ENCODE measurements at places on chromosomes 7 and 10.
A peak's percentile ranks its signal among the peaks of the same experiment; 100 is the strongest.

DNA sequence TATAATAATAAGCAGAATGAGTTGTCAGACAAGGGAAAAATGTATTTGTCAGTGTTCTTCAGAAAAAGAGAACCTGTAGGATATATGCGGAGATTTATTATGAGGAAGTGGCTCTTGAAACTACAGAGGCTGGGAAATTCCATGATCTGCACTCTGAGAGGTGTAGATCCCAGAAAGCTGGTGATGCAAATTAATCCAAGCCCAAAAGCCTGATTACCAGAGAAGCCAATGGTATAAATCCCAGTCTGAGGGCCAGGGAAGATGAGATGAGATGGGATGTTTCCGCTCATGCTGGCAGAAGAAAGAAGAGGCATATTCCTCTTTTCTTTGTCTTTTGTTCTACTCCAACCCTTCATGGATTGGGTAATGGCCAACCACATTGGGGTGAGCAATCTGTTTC lies 732.8 kb upstream of the IGFBP3 start:
- no peak for DNase-seq

DNA sequence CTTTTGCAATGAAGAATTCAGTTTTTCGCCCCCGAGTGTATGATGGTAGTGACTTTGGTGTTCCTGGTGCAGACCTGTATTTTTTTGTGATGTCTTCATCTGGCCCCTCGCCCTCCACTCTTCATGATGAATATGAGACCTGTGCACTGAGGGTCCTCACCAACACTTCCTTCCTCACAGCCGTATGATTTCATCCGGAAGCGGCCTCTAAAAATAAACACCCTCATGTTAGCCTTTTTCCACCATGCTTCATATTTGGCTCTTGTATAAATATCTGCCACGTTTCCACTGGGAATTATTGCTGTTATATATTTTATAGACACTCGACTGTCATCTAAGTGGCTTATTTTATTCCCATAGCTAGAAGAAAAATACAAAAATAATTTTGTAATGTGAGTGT lies 160.4 kb downstream of the MGMT start:
- no peak for DNase-seq

GRCh38 chr7:138814816-138815332 lies 16.9 kb upstream of the ATP6V0A4 start:
- DNase-seq = no peak

DNA sequence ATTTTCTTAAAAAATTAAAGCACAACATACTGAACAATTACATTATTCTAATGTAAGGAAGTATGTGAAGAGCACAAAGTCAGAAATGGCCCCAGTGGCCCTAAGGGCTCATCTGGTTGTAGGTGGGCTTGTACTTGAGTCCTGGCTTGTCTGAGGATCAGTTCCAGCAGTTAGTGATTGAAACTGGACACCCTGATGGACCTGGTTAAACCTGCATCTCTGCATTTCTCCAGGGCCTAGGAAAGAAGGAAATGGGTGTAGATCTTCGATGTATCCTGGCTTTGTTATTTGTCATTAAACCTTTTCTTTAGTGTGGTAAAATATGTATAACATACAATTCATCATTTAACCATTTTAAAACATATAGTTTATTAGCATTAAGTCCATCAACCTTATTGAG lies 9.7 kb upstream of the AKR1C2 start:
- no peak for DNase-seq

DNA sequence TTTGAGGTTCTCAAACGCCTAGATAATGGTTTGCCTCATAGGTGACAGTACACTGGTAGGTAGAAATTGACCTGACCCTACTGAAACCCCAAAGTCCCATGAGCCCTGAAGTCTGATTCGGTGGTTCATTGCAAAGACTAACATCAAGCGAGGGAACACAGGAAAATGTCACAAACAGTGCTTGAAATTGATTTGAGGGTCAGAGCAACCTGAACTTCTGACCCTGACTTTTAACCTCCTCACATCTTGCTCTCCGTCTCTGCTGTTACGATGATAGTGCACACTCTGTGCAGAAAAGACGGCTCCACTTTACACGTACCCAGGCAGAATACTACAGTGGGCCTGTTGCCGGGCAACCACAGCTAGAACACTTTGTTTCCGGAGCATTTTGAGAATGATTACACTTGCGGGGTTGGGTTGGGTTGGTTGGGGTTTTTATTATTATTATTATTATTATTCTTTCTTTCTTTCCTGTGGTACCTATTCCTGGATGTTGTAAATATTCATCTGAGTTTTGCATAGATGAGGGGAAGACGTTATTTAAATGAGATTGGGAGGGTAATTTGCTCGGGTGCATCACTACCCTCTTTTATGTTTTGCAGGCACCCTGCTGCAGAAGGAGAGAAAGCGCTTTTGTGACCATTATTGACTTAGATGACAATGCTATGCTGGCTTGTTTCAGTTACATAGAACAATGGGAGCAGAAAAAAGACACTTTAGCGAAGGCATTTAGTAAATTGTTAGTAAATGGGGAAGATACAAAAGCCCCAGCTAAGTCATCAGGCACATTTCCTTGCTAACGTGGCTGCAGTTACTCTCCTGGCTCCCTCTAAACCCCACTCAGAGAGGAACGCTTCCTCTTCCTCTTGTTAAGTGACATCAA lies 438.1 kb upstream of the NRP1 start:
- peak; percentile 46 for DNase-seq

GRCh38 chr7:36651404-36651803 lies 72.9 kb downstream of the AOAH start:
- DNase-seq = no peak

GRCh38 chr7:148472406-148472805 lies 118.2 kb upstream of the C7orf33 start:
- no peak for DNase-seq

- peak; percentile 60 for DNase-seq
Measured at GRCh38 chr7:27745064-27745583, 5.2 kb downstream of the TAX1BP1 start.

DNA sequence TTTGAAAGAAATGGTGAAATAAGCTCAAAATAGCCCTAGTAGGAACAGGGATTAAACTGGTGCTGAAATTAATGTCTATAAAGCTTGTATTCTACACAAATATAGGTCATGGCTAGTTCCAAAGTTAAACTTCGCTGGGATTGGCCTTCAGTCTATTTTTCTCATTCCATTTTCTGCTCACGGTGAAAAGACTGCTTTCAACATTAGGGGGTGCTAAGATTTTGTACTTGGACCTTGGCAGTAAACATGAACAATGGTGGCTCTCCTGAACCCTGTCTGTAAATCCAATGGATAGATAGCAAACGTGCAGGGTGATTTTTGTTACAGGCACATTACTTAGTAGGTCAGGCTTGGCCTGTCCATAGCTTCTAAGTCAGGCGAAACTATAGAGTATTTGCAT lies 36.0 kb upstream of the RSU1 start:
- DNase-seq = peak; percentile 58

DNA sequence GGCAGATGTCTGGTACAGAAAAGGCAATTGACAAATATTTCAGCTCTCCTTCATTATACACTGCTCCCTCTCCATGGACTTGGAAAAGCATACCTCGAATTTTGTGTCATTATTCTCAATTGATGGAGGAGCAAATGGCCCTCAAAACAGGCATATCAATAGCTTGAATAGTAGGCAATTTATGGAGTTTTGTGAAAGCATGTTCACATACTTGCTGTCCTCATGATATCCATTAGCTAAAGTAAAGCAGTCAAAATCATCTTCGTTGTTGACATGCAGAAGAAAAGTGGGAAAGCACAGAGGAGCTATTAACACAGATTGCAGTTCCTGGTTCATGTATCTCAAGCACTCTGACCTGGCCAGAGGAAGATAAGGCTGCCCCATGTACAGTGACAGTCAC lies 472.8 kb downstream of the CCSER2 start:
- DNase-seq = no peak

DNA sequence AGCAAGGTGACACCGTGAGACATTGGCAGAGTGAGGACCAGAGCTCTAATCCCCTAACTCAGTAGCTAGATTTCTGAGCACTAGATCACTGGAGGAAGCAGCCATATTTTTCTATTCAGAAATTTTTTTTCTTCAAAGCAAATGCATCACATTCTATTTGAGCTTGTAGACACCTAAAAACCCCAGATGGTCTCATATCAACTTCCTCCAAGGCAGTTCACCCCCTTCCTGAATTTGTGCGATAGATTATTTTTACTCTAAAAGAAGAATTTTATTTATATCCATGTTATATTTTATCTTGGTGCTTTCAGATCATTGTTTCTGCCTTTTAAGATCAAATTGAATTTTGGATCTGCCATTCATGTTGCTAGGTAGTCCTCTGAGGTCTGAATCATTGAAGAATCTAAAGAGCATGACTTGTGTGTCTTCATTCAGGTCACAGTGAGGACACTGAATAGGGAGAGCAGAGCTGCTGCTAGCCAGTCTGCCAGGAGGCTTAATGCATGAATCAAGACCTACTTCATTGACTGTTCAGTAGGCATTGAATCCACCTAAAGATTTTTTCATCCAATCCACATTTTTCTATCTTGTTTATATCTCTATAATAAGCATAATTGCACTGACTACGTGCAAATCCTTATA lies 92.9 kb upstream of the LRRTM3 start:
- DNase-seq = no peak

- no peak for DNase-seq
Measured at GRCh38 chr7:158263964-158264748, 323.5 kb downstream of the PTPRN2 start.

DNA sequence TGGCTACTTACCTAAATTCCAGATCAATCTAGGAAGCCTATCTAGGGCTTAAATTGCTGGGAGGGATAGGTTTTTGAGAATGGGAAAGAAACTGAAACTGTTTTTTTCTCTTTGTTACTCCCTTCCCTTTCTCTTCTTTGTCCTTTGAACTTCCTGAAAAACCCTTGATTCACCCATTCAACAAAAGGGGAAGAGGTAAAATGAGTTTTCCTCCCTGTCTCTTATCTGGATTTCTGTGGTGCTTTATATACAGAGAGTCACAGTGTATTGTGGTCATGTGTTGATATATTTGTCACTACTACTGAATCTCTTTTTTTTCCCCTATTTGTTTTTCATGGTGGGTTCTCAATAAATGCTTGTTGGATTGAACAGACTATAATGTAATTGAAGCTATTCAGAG lies 19.8 kb upstream of the NUP205 start:
- DNase-seq = no peak

DNA sequence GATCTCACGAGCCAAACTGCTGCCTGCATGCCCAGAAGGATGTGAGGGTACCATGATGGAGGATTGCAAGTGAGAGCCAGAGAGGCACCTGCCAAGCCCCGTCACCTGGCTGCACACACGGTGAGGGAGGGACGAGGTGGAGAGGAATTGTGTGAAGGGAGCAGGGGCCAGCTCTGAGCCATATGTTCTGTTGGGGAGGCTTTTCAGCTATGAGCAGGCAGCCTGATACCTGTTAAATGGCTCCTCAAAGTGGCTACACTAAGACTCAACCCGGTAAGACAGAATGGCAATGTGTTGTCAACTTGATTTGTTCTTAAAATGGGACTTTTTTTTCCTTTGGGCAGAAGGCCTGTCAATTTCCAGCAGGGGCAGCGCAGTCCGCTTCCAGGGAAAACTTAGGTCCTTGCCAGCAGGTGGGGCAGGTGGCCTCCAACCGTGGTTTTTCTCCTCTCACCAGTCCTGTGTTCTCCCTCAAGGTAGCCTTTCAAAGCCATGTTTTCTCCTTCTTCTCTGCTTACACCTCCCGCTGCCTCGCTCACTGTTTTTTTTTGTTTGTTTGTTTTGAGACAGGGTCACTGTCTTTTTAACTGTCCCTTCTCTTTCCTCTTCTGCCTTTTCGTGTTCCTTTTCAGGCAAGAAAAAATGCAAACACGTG lies 57.7 kb upstream of the ZNRF2 start:
- no peak for DNase-seq

GRCh38 chr7:137747359-137748031 lies 99.3 kb downstream of the DGKI start:
- no peak for DNase-seq

- DNase-seq = no peak
Measured at GRCh38 chr10:43683451-43684291, 35.0 kb upstream of the ZNF32 start.

GRCh38 chr7:115634633-115635032 lies 395.9 kb downstream of the TFEC start:
- no peak for DNase-seq

DNA sequence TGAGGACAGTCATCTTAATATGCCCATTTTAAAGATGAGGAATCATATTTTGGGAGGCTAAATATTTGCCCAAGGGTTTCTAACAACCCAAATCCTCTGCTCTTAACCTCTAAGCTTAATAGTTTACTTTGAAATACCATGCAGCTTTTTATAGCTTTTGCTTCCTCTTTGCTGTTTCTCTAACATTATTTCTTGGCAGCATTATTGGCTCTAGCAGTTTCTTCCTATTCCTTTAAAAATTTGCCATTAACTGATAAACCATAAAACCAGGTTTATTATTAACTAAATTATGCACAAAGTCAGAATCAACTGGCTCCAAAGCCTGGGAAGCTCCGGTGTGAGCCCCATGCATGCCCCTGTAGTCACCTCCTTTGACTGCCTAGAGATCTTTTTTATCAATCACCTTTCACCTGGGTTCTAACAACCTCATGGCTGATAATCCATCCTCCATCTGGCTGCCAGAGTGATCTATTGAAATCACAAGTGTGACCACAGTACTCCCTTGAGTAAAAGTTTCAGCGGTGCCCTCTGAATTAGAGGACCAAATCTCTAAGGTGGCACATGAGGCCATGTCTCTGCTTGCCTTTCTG lies 62.4 kb downstream of the ITGB8 start:
- DNase-seq = no peak

DNA sequence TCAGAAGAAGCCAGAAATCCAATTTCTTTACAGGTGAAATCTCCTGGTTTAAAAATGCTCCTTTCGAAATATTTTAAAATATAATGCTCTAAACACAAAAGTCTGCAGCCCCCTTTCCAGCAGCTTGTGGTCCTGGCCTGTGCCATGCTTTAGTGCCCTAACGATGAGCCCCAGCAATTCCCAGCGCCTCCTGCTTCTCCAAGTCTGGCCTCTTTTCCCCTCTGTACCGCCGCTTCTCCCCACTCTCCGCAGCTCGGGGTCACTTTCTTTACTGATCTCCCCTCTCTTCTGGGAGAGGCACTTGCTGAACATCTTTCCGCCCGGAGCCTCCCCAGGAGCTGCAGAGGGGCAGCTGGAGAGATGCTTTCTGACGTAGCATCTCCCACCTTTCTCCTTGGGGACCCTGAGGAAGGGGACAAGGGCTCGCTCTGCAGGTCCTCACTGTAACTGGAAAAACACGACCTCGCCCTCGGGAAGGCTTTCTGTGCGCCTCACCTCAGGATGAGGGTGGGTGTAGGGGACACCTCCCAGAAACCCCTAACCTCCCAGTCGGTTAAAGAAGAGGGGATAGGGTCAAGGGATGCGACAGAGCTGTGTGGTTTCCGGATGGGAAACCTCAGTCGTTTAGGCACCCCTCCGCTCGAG lies 565 bp upstream of the INA start:
- DNase-seq = no peak

GRCh38 chr10:52455098-52455497 lies 141.0 kb downstream of the DKK1 start:
- DNase-seq = no peak

- no peak for DNase-seq
Measured at GRCh38 chr10:26516540-26517101, 78.5 kb downstream of the APBB1IP start.

GRCh38 chr10:73653701-73654100 lies 2.1 kb downstream of the SYNPO2L start:
- no peak for DNase-seq

Measured in kidney capillary endothelial cell (primary cell).